Left ventricle myocardium inferior (tissue), 1 donor: ENCODE measurements at places on chromosomes 5 and 9.

- no peak for DNase-seq
These were observed 102.8 kb downstream of the ANKH start for GRCh38 chr5:14768508-14769365.

GRCh38 chr9:136682710-136683109 is 4.5 kb downstream of the AGPAT2 start:
- no peak for DNase-seq

- no peak for DNase-seq
These were observed 10.1 kb downstream of the OLFML2A start for GRCh38 chr9:124786881-124787573.

DNA sequence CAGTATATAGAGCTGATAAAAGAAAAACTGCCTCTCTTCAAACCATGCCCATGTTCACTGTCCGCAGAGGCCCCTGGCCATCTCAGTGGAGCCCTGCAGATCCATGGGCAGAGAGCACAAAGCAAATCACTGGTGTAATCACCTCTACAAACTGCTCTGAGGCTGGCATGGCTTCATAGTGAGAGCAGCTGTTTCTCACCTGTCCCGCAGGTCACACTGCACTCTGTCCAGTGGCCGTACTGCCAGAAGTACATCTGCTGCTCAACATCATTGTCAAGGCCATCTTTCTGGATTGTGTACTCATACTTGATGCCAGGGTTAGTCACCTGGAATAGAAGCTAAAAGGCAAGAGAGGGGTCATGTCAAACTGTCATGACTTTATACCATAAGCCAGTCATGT is 173.3 kb downstream of the TARS1 start:
- no peak for DNase-seq

DNA sequence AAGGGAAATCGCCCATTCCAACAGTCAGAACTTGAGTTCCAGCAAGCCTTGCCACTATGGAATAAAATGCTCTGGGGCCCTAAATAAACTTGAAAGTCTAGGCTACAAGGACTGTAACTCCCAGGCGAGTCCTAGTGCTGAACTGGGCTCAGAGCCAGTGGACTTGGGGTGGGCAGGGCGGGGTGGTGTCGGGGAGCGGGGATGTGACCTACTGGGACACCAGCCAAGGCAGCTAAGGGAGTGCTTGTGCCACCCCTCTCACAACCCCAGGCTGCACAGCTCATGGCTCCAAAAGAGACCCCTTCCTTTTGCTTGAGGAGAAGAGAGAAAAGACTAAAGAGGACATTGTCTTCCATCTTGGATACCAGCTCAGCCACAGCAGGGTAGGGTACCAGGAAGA is 61.5 kb downstream of the MEIKIN start:
- DNase-seq: no peak

DNA sequence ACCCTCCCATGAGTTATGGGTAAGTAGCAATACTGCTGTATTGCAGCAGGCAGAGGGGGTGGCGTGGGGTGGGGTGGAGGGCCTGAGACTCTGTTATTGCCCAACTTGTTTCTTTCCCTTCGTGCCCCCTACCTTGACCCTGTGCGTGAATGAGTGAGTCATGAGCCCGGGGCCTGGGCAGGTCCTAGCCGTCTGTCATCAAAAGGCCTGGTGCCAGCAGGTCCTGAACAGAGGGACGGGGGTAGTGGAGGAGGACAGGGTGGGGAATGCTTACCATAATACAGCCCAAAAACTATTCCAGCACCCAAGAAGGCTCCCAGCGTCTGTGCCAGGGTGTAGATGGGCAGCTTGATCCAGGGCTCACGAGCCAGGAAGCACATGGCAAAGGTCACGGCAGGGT is 4.3 kb downstream of the AQP3 start:
- no peak for DNase-seq

- DNase-seq: no peak
These were observed 2102.7 kb upstream of the WWC1 start for GRCh38 chr5:166188501-166189325.
